ENCODE measurements at places on chromosomes 12 and 14.

DNA sequence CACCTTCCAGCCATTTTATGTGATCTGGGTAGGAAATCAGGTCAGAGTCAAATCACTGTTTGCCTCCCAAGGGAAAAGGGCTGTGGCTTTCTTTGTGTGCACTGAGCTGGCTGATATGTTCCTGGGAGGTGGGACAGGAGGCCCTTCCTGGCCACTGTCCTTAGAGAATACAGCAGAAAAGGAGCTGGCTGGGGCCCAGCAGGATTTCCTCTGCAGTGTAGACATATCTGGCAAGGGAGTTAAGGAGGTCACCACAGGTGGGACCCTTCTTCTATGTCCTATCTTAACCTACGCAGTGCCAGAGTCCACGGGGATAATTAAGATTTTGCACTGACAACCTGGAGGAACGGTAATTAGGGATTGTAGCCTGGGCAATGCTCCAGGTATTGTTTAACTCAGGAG, 145.3 kb downstream of the NTF3 start:
- DNase-seq, result no peak

DNA sequence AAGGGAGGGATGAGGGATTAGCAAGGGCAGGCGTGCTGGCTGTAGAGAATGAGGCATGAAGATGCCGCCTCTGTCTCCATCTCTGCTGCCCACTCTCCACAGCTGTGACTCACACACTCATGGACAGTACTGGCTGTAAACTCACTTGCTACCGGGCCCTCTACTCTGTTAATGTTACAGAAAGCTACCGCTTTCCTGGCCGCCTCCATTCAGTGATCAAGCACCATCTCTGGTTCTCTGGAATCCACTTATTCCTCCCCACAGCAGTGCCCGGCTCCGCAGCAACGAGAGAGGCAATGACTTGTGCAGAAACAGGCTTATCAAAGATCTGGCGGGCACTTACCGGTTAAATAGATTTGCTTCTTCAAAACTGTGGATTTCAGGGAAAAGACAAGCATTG, 34.8 kb downstream of the AMN start:
- DNase-seq, result no peak

- DNase-seq, result no peak
These were observed 6.9 kb downstream of the RTRAF start for GRCh38 chr14:51996148-51996746.

DNA sequence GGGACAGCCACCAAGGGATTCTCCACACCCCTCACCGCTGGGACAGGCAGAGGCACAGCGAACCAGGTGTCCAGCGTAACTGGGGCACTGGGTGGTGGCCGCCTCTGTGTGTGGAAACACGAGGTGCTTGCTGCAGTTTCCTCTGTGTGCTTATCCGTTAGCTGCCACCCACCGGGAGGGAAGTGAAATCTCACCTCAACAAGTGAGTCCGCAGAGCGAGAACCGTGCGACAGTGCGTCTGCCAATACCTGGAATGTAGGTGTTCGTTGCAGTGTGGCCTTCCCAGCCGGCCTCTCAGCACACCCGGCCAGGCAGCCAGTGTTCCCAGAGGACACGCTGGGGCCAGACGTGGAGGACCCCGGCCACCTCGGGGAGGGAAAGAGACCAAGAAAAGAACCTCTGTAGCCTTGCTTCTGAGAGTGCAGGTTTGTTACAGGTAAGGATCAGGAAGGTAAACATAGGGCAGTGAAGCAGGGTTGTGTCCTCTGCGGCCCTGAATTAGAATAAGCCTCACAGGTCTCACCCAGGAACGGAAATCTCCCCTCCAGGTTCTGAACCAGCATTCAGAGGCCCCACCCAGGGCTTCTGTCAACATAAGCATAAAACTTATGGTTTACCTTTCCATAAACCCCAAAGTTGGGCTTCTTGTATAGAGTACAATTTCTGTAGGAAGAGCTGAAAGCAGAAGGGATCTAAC, 1.5 kb downstream of the BCL2L14 start:
- no peak for DNase-seq

Data from fibroblast of skin of left biceps (primary cell).